LHCN-M2 (cell line): ENCODE measurements at places on chromosomes 11 and 22.

DNA sequence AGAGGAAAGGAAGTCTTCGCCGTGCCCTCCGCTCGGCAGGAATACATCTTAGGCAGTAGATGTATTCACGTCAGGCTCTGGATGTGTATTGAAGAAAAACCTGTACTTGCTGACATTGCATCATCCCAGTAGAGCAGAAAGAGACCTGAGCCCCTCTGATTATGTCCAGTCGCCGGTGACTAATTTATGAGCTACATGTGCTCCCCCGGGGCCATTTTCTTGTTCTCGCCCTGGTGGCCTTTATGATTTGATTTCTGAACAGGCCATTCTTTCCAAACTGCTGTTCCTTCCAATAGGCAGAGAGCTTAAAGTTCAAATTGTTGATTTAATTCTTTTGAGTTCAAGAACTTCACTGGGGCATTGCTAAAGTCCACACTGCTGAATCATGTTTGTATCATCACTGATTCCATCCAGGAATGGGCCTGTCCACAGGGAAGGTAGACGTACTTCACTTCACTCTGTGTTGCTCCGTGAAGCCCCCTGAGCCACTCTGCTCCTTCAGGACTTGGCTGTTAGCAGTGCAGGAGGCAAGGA, 137.3 kb upstream of the RASSF10 start:
- no peak for DNase-seq

GRCh38 chr11:19869466-19869865, 156.8 kb downstream of the NAV2 start:
- no peak for DNase-seq

GRCh38 chr11:13105237-13105844, 96.2 kb downstream of the RASSF10 start:
- no peak for DNase-seq

GRCh38 chr11:8720352-8720751, 37.8 kb downstream of the RPL27A start:
- no peak for DNase-seq

DNA sequence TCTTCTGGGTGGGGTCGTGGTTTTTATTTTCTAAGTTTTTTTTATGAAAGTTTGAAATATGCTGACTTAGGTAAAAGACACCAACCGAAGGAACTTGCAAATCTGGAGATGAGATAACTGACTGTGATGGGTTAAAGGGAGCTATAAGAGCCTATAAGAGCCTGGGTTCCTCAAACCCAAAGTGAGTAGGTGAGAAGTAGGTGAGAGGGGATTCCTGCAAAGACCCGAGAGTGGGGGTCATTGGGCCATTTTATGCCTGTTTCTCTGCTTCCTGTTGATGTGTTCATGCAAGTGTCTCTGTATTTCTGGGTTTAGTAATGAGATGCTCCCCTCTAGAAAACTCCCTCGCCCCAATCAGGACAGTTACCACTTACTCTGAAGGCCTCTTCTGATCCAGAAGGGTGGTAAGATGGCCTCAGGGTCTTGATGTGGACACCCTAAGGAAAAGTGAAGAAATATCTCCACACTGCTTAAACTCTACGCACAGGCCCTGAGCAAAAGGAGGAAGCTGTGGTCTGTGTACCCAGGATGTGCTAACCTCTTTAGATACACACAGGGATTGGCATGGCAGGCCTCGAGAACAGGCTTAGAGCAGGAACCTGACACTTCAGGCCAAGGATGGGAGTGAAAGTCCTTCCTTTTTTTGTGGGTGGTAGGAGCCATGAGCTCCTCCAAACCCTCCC, 1.8 kb downstream of the FLI1 start:
- DNase-seq, result no peak

GRCh38 chr11:64489831-64490441, 101.1 kb upstream of the SLC22A12 start:
- DNase-seq, result peak; percentile 25

- DNase-seq, result no peak
Measured at GRCh38 chr22:29259253-29259899, 8.4 kb downstream of the RHBDD3 start.

DNA sequence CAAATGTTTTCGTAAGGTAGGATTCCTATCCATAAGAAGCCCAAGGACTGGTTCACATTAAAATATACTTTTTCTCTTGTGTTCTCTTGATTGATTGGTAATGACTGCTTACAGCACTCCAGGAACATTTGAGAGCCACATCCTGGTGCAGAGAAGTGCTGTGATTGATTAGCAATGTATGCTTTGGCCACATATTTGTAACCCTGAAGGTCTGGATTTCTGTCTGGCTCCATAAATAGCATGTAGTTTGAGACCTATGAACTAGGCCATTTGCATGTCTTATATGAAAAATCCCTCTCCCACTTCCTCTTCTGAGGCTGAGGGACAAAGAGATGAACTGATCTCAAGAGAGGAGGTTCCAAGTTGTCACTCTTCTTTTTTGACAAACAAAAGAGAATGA, 49.3 kb upstream of the CD44 start:
- DNase-seq, result no peak

DNA sequence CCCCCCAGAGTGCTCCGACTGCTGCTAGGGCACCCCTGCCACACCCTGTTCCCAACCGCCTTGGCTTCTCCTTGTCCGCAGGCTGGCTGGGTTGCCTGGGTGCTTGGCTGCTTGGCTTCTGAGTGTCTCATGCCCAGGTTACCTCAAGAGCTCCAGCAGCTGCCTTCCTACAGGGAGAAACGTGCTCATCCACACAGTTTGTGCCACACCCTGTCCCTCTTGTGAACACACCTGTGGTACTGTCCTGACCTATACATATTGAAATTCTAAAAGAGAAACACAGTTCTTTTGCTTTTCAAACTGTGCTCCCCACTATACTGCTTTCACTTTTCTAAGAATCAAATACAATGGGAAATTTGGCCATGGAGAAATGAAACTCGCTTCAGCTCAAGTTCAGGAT, 191.4 kb downstream of the DBX1 start:
- DNase-seq, result no peak

GRCh38 chr22:21936151-21936775, 16.4 kb downstream of the PPM1F start:
- DNase-seq, result no peak

DNA sequence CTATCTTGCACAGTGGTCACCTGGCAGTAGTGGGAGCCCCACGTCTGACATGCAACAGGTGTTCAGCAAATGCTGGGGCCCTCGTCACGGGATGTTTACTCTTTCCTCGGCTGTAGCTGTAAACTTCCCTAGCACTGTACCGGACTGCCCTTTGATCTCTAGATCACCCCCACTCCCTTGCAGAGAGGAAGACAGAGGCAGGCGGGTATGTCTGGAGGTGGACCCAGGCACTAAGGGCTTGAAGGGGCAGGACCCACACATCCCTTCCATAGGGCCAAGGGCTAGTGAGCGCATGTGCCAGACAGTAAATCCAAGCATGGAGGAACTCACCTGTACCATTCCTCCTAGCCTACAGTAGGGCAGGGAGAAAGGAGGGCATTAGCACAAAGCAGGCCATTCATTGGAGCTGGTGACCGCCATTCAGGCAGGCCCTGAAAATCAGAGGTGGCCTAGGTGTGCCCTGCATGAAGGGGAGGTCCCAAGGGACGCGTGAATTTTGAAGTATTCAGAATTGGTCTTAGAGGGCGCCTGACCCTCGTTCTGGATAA, 1.9 kb upstream of the SMTN start:
- DNase-seq, result no peak

GRCh38 chr22:48628891-48629543, 1198.7 kb downstream of the BRD1 start:
- no peak for DNase-seq

- peak; percentile 78 for DNase-seq
Measured at GRCh38 chr11:117180661-117181585, 2.4 kb downstream of the SIDT2 start.

DNA sequence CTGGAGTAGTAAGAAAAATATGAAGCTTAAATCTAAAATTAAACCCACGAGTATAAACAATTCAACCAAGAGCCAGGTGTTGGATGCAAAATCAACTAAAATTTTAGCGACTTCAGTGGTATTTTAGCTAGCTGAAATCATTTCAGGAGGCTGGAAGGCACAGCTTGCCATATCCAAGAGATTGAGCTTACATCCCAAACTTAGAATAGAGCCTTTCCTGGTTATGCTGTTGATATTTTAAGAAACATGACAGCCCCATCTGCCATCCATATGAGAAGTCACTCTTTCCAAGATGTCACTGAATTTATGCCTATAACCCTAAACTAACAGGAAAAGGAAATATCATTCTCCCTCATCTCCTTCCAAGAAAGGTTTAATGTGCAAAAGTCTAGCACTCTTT, 334.0 kb downstream of the KCNA4 start:
- no peak for DNase-seq

DNA sequence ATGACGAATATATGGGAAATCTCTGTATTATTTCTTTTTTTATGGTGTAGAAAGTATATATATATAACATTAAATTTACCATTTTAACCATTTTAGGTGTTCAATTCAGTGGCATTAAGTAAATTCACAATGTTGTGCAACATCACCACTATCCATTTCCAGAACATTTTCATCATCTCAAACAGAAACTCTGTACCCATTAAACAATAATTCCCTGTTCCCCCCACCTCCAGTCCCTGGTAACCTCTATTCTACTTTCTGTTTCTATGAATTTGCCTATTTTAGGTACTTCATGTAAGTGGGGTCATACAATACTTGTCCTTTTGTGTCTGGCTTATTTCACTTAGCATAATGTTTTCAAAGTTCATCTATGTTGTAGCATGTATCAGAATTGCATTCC, 15.3 kb upstream of the PTS start:
- no peak for DNase-seq

GRCh38 chr11:88594274-88594950, 256.9 kb upstream of the CTSC start:
- no peak for DNase-seq

- DNase-seq, result no peak
Measured at GRCh38 chr11:109036011-109036410, 371.1 kb downstream of the DDX10 start.

DNA sequence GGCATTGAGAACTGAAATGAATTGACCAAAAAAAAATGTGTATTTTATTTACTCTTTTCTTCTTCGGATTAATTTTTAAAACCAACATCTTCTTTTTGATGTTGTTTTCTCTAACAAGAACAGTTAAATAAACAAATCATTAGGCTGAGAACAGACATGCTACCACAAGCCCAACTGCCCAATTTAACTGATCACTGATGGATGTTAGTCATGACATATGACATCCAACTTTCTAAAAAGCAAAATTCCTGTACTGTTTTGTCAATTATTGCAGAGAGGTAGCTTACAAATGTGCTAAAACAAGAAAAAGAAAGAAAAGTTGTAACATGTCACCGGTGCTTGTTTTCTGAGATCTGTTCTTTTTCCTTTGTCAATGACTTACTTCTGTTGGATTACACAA, 232.1 kb downstream of the C11orf87 start:
- DNase-seq, result no peak

DNA sequence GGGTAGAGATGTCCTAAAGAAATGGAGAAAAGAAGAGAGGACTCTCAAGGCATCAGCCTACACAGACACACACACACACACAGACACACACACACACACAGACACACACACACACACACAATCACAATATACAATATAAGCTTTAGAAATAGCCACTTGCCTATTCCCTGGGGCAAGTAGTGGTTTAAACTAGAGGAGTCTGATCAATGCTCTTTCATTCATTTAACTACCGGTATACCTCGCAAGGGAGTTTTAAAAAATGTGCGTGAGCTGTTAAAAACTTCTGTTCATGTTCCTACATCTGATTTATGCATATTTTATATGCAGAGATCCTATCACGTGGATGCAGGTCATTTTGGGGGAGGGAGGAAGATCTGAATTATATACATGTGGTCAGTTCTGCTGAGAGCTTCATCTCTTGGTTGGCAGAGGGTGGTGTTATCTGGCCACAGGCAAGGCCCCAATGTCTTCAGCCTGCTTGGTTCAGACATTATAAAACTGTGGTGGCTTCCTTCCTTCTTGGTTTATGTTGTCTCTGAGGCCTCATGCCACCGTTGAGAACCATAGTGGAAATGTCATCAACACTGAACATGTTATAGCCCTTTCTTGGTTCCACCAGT, 56.6 kb downstream of the SYT13 start:
- no peak for DNase-seq

DNA sequence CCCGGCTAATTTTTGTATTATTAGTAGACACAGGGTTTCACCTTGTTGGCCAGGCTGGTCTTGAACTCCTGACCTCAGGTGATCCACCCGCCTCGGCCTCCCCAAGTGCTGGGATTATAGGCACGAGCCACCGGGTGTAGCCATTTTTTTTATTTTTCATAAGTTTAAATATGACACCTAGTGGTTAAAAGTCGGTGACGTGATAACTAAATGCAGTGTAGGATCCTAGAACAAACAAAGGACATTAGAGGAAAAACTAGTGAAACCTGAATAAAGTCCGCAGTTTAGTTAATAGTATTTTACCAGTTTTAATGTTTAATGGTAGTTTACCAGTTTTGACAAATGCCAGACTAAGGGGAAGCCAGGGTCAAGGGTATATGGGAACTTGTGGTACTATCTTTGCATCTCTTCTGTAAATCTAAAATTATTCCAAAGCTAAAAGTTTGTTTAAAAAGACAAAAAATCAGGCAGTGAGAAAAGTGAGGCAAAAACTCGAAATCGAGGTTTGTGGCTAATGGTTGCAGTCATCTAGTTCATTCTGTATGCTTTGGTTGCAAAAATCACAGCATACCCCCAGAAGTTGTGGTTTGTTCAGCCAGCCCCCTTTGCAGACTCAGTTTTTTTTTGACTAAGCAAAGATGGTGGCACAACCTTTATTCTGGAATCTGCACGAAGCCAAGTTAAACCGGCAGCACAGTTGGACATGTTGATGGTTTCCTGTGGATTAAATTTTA, 29.6 kb downstream of the TOM1 start:
- DNase-seq, result no peak

DNA sequence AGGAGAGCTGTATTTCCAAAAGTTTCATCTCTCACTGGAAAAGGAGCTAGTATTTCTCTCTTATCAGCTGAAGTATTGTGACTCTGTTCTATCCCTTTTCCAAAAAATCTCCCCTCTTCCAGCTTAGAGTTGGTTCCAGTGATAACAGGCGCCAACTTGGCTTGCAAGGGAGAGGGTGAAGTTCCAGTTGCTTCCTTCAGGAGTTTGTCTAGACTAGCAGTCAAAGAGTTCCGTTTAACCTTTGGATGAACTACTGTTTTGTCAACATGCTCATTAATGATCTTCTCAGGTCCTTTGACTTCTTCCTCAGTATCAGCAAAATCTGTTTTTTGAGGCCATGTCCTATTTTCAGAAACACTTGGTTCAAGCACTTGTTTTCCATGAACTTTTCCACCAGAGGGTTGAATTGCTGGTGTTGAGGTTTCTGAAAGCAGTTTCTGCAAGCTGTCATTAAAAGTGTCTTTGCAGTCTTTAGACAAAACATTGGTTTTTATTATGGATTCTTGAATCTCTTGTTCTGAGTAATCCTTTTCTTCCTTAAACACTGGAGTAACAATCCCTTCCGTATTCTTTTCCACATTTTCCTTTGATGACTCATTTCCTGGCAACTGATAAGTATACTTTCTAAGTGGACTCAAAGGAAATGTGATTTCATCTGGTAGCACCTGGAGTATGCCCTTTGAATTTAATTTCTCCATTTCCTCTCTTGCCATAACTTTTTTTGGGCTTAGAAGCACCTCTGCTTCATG, 39.7 kb upstream of the CCDC89 start:
- DNase-seq, result peak; percentile 94

- DNase-seq, result no peak
Measured at GRCh38 chr11:95135155-95135554, 45.5 kb downstream of the ENDOD1 start.

GRCh38 chr22:42967933-42968332, 47.0 kb downstream of the PACSIN2 start:
- DNase-seq, result peak; percentile 72
